CD4-positive, alpha-beta T cell treated with Interferon gamma for 1 hour (primary cell): ENCODE measurements at places on chromosomes 6 and 20.

- DNase-seq = no peak
Measured at GRCh38 chr20:17782768-17783167, 83.0 kb downstream of the BANF2 start.

DNA sequence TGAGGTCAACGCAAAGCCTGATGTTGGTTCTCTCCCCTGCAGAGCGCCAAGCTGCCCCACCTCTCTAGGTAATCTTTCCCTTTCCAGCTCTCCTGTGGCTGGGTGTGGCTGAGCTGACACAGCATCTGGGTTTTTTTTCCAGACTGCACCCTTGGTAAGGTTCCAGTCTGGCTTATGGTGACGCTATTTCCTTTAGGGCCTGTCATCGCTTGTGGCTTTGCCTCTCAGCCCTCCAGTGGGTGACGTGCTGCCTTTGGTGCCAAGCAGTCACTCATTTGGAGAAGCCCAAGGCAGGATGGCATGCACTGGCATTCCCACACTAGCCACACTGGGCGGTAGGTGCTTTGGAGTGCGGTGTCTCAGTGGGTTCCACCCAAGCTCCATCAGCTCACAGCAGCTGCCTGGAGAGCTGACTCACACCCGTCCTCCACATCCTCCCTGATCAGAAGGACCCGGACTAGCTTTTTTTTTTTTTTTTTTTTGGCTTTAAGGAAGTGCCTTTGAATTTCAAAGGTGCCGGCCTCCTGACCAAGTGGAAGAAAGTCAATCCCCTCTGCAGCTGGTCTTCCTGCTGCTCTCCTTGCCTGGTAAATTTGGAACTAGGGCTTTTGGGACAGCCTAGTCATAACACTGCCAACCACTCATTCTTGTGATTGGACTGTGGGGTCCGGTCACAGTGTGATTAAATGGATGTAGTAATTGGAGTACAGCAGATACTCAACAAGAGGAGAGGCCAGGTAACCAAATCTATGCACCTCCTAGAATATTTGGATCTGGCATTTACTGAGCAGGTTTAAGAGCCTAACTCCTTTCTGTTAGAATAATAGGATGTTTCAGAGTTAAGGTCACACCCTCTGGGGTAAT lies 153.6 kb downstream of the CD83 start:
- DNase-seq = peak; percentile 58

DNA sequence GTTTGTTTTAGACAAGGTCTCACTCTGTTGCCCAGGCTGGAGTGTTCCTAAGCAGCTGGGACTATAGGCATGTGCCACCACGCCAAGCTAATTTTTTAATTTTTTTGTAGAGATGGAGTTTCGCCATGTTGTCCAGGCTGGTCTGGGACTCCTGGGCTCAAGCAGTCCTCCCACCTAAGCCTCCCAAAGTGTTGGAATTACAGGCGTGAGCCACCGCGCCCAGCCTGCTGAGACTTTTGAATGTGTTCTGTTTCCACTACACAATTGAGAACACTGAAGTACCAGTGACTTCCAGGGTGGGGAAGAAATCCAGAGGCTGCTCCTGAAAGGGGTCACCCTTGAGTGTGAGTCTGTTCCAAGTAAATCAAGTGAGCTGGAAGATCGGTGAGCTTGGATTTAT lies 81.3 kb upstream of the ARMC2 start:
- DNase-seq = no peak

- no peak for DNase-seq
Measured at GRCh38 chr6:31048099-31048498, 37.8 kb downstream of the MUC22 start.

GRCh38 chr6:7505189-7505699 lies 36.2 kb upstream of the DSP start:
- no peak for DNase-seq

DNA sequence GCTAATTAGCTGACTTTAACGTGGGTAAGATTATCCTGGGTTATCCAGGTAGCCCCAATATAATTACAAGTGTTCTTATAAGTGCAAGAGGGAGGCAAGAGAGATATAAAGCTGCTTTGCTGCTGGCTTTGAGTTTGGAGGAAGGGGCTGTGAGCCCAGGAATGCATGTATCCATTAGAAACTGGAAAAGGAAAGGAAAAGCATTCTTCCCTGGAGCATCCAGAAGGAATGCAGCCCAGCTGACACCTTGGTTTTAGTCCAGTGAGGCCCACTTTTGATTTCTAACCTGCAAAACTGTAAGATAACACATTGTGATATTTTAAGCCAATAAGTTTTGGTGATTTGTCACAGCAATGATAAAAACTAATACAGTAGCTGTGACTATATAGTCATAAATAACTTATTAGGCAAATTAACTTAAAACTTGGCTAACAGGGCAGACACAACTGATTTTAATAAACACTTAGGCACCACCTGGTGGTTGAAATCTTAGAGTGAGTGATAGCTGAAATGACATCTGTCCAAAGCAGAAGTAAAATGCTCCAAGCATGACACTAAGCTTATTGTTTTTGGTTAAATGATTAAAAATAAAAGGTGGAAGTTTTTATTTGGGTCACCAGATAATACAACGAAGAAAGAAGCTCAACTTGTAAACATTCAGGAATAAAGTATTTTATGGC lies 35.6 kb downstream of the ADGRF4 start:
- no peak for DNase-seq

GRCh38 chr6:108453601-108454185 lies 107.0 kb upstream of the FOXO3 start:
- DNase-seq = no peak

- DNase-seq = no peak
Measured at GRCh38 chr6:2873643-2874042, 29.5 kb downstream of the SERPINB9 start.

DNA sequence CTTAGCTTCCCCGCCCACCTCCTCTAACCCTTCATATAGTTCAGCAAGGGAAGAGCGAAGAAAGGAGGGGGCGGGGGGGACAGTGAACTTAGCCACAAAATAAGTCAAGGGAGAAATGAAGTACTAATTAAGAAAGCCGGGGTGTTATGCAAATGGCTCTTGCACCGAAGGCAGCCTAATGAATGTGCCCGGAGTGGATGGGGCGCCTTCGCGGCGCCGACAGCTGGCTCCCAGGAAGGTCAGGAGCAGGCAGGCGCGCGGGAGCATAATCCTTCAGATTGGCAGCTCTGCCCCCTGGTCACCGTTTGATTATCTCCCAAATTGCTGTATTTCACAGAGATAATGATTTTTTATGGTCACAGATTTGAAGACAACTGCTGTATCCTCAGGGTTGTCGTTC lies 395.1 kb downstream of the TFAP2B start:
- DNase-seq = no peak

DNA sequence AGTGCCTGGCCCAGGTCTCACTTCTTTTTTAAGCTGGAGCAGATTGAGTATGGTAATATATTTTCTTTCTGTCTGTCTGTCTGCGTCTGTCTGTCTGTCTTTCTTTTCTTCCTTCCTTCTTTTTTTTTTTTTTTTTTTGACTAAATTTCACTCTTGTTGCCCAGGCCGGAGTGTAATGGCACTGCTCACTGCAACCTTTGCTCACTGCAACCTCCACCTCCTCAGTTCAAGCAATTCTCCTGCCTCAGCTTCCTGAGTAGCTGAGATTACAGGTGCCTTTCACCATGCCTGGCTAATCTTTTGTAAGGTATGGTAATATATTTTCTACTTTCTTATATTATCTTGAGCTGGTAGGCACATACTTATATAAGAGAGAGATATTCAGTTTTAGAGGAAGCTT lies 196.3 kb upstream of the MARCKS start:
- no peak for DNase-seq

DNA sequence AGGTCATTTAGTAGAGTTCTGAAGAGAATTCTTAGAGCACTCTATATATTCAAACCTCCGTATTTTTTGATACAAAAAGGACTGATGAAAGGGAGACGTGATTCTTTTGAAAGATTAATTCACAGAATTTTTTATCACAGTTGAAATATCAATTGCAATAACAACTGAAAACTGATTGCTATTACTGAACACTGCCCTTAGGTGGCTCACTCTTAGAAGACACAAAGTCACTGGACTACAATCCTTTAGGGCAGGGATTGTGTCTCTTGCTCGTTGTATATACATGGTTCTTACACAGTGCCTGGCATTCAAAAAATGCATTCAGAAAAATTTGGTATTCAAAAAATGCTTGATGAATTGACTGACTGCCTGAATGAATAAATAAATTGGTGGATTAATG lies 17.1 kb upstream of the CALHM6 start:
- DNase-seq = no peak

DNA sequence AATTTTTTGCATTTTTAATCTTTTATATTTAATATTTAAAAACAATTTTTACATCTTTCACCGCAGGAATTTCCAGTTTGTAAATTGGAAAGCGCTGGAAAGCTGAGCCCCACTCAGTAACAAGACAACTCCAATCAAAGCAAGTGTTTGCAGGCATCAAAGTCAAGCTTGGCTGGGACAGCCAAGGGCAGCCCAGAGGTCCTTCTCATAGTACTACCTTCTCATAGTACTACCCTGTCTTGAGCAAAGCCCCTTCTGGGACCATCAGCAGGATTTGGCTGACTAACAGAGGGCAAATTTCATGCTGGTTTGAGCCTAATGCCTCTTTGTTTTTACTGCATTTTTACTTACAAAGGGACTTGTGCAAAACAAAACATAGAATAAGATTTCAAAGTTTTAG lies 228.3 kb downstream of the SIM1 start:
- DNase-seq = no peak

GRCh38 chr20:50001784-50002311 lies 19.1 kb downstream of the SNAI1 start:
- no peak for DNase-seq

DNA sequence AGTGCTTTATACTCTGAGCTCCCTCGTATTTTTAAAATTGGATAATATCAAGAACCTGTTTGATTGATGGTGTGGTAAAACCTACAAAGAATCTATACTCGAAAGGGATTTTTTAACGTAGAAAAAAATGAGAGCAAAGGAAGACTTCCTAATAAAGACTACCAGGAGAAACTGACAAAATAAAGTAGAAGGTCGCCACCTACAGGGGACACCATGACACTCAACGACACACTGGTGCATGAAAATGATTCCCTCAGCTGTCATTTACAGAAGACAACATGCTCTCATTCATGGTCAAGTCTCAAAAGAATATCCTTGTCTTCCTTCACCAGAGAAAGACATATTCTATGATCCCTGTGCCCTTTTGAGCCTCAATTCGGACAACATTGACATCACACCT lies 10.1 kb upstream of the NHSL1 start:
- DNase-seq = peak; percentile 34

GRCh38 chr20:36969478-36970186 lies 18.1 kb upstream of the SAMHD1 start:
- peak; percentile 21 for DNase-seq

GRCh38 chr6:30198166-30199084 lies 14.8 kb downstream of the TRIM26 start:
- no peak for DNase-seq

- no peak for DNase-seq
Measured at GRCh38 chr6:120671519-120671918, 662.8 kb downstream of the TBC1D32 start.

GRCh38 chr6:75230484-75231325 lies 12.9 kb downstream of the COX7A2 start:
- DNase-seq = no peak

- no peak for DNase-seq
Measured at GRCh38 chr6:54802775-54803634, 43.6 kb upstream of the FAM83B start.

GRCh38 chr6:134662077-134662700 lies 287.7 kb downstream of the ALDH8A1 start:
- DNase-seq = no peak

- no peak for DNase-seq
Measured at GRCh38 chr6:63392092-63392724, 72.4 kb upstream of the LGSN start.

DNA sequence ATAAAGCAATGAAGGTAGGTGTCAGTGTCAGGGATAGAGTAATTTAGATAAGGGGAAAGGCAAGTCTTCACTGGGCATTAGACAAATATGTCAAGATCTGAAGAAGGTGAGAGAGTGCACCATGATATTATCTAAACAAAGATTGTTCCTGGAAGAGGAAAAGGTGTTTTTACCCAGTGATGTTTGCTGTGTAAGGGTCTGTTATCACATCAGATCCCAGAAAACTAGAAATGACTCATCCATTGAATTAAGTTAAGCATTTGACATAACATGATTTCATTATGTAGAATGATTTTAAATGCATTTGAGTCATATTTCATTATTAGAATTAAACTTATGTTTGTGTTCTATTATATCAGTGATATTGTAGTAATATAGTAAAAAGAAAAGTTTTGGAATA lies 1279.5 kb upstream of the CITED2 start:
- DNase-seq = no peak

DNA sequence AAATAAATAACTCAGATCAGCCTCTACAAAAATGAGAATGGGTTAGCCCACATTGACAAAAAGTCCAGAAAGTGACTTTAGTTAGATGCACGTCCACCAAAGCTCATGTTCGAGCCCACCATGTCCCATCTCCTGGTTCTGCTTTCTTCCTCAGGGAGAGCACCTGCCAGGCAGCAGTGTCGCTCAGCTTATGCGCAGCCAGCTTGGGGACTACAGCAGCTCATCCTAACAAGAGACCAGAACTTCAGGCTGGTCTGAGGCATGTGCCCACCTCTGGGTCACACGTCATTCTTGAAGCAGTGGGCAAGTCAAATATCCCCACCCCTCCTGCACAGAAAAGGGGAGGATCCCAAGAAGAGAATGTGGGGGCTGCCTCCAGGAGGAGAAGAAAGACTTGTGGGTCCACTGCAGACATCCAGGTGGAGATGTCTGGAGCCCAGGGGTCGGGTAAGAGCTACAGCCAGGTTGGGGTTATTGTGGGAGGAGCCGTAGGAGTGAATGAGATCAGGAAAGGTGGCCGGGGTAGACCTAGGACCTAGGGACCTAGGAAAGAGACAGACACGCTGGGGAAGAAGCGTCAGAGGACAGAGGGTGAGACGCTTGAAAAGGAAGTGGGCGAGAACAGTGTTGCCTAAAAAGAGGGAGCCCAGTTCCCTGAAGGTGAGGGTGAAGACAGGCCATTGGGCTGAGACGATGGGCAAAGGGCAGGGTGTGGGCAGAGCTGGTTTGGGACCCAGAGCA lies 52.5 kb downstream of the SSR1 start:
- DNase-seq = no peak

DNA sequence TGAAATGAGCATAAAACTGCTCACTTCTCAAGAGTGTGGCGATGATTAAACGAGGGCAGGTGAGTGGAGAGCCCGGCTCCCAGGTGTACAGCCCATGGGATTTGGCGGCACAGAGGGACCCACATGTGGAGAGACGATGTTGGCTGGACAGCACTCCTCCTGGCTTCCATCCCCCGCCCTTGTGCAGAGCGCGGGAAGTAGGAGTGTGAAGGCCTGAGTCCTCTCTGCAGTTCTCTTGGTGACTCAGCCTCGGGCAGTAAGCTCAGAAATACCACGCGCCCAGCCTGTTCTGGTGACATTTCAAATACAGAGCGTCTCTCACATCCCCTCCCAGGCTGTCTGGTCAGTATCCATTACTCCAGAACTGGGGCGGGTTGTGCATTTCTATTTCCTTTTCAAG lies 94.2 kb upstream of the SRSF6 start:
- no peak for DNase-seq

DNA sequence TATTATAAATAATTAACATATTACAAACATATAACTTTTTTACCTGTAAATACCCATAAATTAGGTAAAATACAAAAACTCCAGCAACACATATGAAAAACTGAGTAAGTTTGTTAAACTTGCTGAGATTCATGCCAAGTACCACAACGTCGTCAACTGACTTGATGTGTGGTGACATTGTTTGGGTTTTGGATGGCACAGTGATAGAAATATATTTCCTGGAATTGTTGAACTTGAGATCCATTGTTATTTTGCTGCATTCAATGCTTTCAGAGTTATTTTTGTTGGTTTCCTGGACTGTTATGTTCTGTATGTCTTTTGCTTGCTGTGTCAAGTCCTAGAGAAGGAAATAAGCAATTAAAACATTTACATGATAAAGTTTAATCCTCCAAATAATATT lies 5.5 kb downstream of the SLC35B3 start:
- no peak for DNase-seq
